ENCODE measurements at places on chromosomes 2 and 18.

DNA sequence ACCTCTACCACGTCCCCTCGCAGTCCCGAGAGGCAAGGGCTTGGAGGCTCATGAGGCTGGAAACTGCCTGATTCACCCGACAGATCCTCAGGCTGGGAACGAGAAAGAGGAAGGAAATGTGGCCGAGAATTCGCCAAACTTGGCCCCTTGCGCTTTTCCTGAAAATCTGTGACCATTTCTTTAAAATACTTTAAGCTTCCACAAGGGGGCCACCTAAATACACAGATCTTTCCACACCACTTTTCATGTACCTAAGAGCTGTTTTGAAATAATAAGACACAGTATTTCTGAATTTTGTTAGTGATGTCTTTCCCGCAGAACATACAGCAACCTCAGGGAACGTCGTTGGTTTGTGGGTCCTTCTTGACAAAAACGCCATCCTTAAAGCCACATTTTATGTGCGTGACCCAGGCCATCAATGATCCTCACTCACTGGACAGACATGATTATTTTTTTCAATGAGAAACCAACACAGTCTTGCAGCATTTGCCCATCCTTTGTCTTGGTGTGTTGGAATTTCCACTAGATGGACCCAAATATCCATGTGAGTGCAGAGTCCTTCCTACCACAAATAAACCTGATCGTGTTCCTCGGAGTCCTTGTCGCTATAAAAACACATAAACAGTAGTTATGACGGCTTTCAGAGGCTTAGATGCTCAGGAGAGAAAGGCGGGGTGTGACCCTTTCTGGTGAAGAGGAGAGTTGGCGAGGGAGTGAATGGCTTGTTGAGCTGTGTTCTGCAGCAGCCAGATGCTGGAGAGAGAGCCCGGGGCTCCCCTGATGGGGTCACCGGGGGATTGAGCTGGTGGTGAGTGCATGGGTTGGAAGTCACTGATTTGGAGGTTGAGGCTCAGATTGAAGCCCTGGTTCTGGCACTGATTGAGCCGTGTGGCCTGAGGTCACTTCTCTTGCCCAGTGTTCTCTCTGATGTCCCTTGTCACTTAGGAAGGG, 25.0 kb downstream of the DCDC2C start:
- no peak for DNase-seq

- no peak for DNase-seq
Measured at GRCh38 chr2:45305599-45305998, 296.3 kb upstream of the SIX2 start.

DNA sequence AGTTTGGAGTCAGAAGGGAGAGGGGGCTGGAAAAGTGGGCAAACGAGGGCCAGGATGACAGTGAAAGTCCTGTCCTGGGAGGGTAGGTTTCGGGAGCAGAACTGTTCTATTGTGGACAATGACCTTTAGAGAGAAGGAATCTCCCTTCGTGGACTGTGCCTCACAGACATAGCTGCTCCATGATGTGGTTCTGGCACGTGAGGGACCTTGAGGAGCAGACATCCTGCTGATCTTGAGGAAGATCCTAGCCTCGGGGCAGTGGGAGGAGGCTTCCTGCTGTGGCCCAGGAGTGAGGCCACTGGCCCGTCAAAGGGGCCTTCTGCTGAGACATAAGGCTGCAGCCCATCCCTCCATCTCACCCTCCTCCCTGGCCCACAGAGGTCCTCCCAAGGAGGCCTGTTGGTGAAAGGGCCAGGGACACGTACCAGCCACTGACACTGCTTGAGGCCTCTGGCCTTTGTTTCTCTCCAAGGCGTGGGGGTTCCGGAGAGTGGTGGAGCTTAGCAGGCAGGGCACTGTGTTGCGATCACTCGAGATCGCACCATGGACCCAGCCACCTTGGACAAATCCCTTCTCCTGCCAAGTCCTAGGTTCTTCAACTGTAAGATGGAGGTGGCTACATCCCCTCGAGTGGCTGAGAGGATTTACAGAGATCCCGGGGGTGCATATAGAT, 167.2 kb downstream of the CELF4 start:
- no peak for DNase-seq

- DNase-seq: no peak
Measured at GRCh38 chr18:58287353-58288274, 243.6 kb downstream of the NEDD4L start.

- DNase-seq: no peak
Measured at GRCh38 chr18:69882965-69883668, 64.6 kb downstream of the CD226 start.

GRCh38 chr2:118121986-118122524, 33.8 kb downstream of the INSIG2 start:
- no peak for DNase-seq

DNA sequence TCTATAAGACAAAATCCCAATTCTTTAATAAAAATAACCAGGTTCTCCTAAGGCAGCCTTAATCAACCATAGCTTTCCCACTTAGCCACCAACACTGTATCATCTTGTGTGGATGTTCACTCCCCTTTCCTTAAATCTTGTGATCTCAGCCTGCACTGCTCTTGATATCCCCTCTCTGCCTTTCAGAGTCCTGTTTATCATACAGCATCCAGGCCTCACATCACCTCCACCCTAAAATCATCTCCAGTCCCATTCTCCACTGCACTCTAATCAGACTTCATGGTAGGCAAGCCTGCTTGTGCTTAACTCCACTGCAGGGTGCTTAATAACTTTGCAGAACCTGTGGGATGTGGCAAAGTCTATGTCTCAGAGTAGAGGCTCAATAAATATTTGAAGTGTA, 18.8 kb downstream of the ARHGAP15 start:
- DNase-seq: no peak

GRCh38 chr2:85237849-85238565, 89.8 kb downstream of the TGOLN2 start:
- DNase-seq: no peak
